ENCODE measurements at places on chromosomes 11 and 22. TPM values are rescaled to one million over a fixed set of nuclear protein-coding genes. Genes with fewer than 3 reads are reported as not detected.
A peak's percentile ranks its signal among the peaks of the same experiment; 100 is the strongest.

GRCh38 chr11:111540937-111541253, 375 bp downstream of the LAYN start:
- H3K36me3 ChIP-seq: no peaks in the 10 kb centered on the region
- H3K27ac ChIP-seq: peak overlapping the region; percentile 90
- DNase-seq: no peak
- peak overlapping the region; percentile 91 for H3K4me3 ChIP-seq

DNA sequence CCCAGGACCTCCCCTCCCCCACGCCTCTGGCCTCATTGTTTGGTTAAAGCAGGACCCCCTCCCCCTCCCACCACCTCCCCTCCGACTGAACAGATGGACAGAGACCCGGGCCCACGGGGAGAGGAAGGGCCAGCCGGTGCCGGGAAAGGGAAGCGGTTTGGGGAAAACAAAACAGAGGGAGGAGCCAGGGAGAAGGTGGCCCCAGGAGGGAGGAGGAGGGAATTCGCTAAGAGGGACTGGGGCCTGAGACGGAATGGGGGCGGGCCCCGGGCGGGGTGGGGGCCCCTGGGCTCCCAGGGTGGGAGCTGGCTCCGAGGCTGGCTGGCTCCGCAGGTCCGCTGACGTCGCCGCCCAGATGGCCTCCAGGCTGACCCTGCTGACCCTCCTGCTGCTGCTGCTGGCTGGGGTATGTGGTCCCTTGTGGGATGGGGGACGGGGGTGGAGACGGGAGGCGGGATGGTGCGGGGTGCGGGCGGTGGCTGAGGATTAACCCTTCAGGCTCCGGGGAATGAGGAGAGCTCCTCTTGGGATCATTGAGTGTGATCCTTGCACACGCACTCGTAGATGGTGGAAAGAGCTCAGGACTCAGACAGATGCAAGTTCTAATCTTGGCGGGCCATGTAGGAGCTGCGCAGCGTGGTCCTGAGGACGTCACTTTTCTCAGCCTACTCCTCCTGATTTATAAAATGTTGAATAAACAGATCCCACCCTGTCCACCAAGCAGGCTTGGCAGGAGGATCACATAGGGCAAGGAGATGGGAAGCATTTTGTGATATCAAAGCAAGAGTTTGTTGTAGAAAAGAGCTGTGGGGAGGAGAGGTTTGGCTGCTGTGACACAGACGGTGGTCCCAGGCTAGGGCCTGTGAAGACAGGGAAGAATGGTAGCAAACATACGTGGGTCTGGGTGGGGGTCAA, 688 bp downstream of the SERPING1 start:
- peak; percentile 72 for DNase-seq
- no peaks in the 10 kb centered on the region for H3K27me3 ChIP-seq
- no peaks in the 10 kb centered on the region for H3K36me3 ChIP-seq
- peak overlapping the region; percentile 78 for H3K4me3 ChIP-seq

GRCh38 chr11:131601586-131601985, 231.2 kb downstream of the NTM start:
- DNase-seq: no peak
- H3K4me1 ChIP-seq: no peaks in the 10 kb centered on the region
- H3K36me3 ChIP-seq: no peaks in the 10 kb centered on the region
- no peak overlapping the region for H3K4me3 ChIP-seq
- no peak overlapping the region for H3K27ac ChIP-seq

DNA sequence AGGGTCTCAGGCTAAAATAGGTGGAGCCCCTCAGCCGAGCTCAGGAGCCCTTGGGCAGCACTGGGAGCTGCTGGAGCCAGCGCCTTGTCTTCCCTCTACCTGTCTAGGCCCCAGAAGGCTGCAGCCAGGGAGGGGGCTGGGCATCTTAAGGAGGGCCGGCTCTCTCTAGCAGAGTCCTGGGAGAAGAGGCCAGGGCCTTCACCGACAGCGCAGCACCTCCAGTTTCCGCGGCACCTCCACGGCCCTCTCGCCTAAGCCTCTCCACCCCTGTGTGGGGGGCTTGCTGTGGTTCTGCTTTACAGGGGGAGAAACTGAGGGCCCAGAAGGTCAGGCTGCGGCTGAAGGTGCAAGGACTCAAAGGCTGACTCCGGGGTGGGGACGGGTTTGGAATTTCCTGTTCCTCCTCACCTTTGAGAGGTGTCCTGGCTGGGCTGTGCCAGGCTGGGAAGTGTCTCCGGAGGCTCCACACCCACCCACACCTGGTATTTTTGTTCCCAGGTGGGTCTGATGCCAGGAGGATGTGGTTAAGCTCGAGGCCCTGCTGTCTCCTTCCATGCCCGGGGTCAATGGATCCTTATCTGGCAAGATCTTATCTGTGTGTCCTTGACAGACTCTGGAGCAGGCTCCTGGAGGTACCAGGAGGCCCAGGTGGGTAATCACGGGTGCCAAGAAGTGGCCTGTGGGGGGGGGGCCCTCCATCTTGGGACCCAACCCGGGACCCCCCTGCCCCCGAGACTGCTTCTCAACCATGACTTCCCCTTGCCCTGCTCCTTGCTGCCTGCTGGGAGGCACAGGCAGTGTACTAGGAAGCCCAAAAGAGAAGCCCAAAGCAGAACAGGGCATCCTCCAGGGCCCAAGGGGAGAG, 95.3 kb upstream of the FGF3 start:
- peaks cover 18% of the 10 kb centered on the region for H3K4me1 ChIP-seq
- no peak overlapping the region for H3K4me3 ChIP-seq
- DNase-seq: peak; percentile 73
- no peaks in the 10 kb centered on the region for H3K27me3 ChIP-seq
- no peaks in the 10 kb centered on the region for H3K36me3 ChIP-seq

DNA sequence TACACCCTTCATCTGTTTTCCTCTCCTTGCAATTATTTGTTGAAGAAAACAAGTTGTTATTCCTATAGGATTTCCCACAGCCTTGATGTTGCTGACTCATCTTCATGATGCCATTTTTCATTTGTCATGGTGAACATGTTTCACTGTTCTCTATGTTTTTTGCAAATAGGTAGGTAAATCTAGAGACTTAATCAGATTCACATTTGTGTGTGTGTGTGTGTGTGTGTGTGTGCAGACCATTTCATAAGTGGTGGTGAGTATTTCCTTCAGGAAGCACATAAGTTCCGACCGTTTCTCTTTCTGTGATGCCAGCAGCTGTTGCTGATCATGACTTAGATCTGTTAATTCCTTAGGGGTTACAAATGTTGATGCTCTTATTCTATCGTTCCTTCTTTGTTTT, 80.3 kb upstream of the IZUMO1R start:
- no peaks in the 10 kb centered on the region for H3K4me1 ChIP-seq
- H3K27ac ChIP-seq: no peak overlapping the region
- no peaks in the 10 kb centered on the region for H3K36me3 ChIP-seq
- H3K27me3 ChIP-seq: no peaks in the 10 kb centered on the region

DNA sequence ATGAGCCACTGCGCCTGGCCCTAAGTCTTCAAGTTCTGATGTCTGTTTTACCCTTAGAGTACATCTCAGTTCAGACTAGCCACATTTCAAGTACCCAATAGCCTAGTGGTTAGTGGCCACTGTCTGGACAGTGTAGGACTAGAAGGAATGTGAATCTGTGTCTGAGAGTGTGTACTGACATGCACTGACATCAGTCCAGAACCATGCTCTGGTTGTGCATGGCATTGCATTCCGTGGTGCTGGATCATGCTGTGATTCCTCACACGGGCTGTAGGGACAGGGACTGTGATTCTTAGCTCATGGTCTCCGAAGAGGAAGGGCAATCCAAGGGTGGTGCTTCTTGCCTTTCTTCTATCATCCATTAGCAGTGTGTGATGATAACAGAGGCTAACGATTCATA, 41.1 kb downstream of the AMOTL1 start:
- no peak overlapping the region for H3K4me3 ChIP-seq
- DNase-seq: no peak
- H3K27me3 ChIP-seq: no peaks in the 10 kb centered on the region
- no peaks in the 10 kb centered on the region for H3K36me3 ChIP-seq
- H3K27ac ChIP-seq: no peak overlapping the region

- no peak for DNase-seq
- H3K4me1 ChIP-seq: peaks cover 16% of the 10 kb centered on the region
- H3K36me3 ChIP-seq: no peaks in the 10 kb centered on the region
- no peaks in the 10 kb centered on the region for H3K27me3 ChIP-seq
- H3K27ac ChIP-seq: peak overlapping the region; percentile 98
Observed at GRCh38 chr22:30288419-30289140, 725 bp downstream of the CASTOR1 start.

DNA sequence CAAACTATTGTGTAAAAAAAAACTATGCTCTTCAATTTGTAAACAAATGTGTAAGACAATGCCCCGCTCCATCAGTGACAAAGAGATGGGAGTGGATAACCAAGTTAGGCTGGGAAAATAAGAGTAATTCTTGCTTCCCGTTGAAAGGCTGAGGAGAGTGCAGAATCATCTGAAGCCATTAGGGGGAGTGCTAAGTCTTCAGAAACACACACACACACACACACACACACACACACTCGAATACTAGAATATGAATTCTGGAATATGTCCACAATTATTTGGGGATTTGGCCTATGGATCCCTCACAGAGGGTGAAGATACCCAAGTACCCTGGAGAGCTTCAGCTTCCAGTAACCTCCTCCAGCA, 27.8 kb upstream of the ROBO3 start:
- H3K27ac ChIP-seq: no peak overlapping the region
- H3K27me3 ChIP-seq: peaks cover 51% of the 10 kb centered on the region
- no peaks in the 10 kb centered on the region for H3K36me3 ChIP-seq
- no peak overlapping the region for H3K4me3 ChIP-seq
- H3K4me1 ChIP-seq: peaks cover 7% of the 10 kb centered on the region
- DNase-seq: no peak

- H3K27me3 ChIP-seq: no peaks in the 10 kb centered on the region
- no peaks in the 10 kb centered on the region for H3K36me3 ChIP-seq
- H3K4me1 ChIP-seq: no peaks in the 10 kb centered on the region
Observed at GRCh38 chr11:25037431-25037830, 540.6 kb downstream of the LUZP2 start.

- H3K27me3 ChIP-seq: no peaks in the 10 kb centered on the region
- peak; percentile 50 for DNase-seq
- H3K4me3 ChIP-seq: peak overlapping the region; percentile 18
- H3K36me3 ChIP-seq: no peaks in the 10 kb centered on the region
Observed at GRCh38 chr11:61975638-61976419, 8.4 kb upstream of the FTH1 start.

DNA sequence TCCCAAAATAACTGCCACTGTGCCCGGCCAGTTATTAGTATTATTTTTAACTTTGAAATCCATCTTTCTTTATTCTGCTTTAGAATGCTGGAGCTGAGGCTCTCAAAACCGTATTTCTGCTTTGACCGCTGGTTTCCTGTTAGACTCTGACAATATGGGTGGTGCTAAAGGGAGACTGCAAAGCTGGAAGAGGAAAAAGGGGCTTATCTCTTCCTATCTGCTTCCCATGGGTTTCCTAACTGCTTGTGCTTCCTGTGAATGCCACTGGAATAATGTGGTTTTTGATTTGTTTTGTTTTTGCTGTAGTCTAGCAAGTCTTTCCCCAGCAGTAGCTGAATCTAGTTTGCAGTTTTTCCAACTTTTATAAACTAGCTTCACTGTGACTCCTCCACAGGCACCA, 43.6 kb downstream of the XRRA1 start:
- H3K4me1 ChIP-seq: no peaks in the 10 kb centered on the region
- no peaks in the 10 kb centered on the region for H3K36me3 ChIP-seq
- H3K27ac ChIP-seq: no peak overlapping the region
- no peak overlapping the region for H3K4me3 ChIP-seq
- no peaks in the 10 kb centered on the region for H3K27me3 ChIP-seq
- no peak for DNase-seq

DNA sequence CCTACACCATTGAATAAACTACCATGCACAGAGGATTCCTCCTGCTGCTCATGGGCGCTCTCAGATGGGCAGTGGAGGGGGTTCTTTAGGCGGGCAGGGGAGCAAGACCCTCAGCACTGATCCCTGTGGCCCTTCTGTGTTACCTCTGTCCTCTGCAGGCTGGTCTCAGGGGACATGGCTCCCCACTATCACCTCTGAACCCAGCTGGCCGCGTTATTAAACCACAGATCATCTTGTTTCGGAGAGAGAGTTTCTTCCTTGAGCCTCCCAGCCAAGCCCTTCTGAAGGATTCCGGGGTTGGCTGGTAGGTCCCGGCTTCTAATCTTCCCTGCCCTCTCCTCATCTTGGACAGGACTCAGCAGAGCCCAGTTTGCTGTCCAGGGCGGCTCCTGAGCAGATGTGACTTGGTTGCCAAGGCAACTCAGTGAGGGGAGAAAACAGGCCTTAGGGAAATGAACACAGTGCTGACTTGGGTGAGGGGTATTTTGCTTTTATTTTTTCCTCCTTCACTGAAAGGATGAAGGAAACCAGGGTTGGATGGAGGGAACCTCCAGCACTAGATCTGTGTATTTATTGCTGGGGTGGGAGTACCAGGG, 13.3 kb downstream of the APOL3 start:
- no peaks in the 10 kb centered on the region for H3K27me3 ChIP-seq
- H3K36me3 ChIP-seq: no peaks in the 10 kb centered on the region
- peaks cover 14% of the 10 kb centered on the region for H3K4me1 ChIP-seq
- peak overlapping the region; percentile 93 for H3K27ac ChIP-seq
- no peak for DNase-seq

DNA sequence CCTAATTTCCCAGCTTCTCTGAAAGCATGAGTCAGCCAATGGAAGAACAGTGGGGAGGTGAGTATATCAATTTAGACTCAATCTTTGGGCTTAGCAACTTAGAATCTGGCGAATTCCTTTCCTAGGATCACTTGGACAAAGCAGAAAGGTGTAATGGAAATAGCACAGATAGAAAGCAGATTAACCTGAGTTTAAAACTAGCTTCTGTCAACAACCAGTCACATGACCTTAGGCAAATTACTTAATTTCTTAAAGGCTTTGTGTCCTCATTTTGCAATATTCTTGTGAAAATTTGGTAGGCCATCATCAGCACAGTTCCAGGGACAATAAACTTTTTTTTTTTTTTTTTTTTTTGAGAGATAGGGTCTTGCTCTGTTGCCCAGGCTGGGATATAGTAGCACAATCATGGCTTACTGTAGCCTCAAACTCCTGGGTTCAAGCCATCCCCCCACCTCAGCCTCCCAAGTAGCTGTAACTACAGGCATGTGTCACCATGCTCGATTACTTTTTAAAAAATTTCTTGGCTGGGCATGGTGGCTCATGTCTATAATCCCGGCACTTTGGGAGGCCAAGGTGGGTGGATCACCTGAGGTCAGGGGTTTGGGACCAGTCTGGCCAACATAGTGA, 40.8 kb upstream of the PCF11 start:
- H3K27ac ChIP-seq: no peak overlapping the region
- H3K36me3 ChIP-seq: no peaks in the 10 kb centered on the region
- no peak for DNase-seq
- no peaks in the 10 kb centered on the region for H3K27me3 ChIP-seq

DNA sequence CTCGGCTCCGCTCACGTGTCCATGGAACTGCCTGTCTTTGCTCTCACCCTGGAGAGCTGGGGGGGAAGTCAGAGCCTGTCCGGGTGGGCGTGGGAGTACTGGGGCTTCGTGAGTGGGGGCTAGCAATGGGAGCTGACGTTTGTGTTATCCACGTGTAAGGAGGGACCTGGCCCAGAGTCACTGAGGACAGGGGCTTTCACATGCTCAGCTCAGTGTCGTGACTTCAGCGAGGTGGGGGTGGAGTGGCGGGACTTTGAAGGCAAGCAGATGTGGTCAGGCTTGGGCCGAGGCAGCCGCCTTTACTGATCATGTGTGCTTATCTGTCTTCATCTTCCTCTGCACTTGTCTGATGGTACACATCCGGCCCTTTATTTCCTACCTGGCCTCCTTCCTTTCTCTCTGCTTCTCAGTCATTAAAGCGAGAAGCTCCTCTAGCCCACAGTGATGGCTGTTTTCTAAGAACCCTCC, 113.1 kb upstream of the NNMT start:
- H3K36me3 ChIP-seq: peaks cover 7% of the 10 kb centered on the region
- no peak for DNase-seq
- peak overlapping the region; percentile 96 for H3K27ac ChIP-seq
- peaks cover 31% of the 10 kb centered on the region for H3K4me1 ChIP-seq

Gene LMO1
- not detected for total RNA-seq

Gene BIK
- total RNA-seq: 25.0 TPM

Gene MYO7A
- 4.3 TPM for total RNA-seq

Gene LYVE1
- 39.2 TPM for total RNA-seq

Gene P2RX6
- not detected for total RNA-seq

Gene ZDHHC8
- total RNA-seq: 11.2 TPM

Data from breast epithelium (tissue), 4 donors.